ENCODE measurements at places on chromosomes 7 and 10. TPM values are rescaled to one million over a fixed set of nuclear protein-coding genes. Genes with fewer than 3 reads are reported as not detected.

The CYP26A1 gene
- total RNA-seq = 2.7 TPM

The PRDX3 gene
- total RNA-seq = 315 TPM

The CLEC2L gene
- not detected for total RNA-seq

The HYAL4 gene
- total RNA-seq = not detected

The HPS6 gene
- 30.7 TPM for total RNA-seq

The CDK14 gene
- 0.14 TPM for total RNA-seq

The CPXM2 gene
- total RNA-seq = not detected

The STOX1 gene
- 0.60 TPM for total RNA-seq

Data from A549 treated with RU486 at 1 μM for 4 hours (cell line).